ENCODE measurements at places on chromosomes 2 and 18.

- DNase-seq: no peak
Observed at GRCh38 chr2:26649992-26650712, 9.0 kb upstream of the CIB4 start.

GRCh38 chr2:163291790-163292189 lies 444.0 kb downstream of the FIGN start:
- DNase-seq: no peak

DNA sequence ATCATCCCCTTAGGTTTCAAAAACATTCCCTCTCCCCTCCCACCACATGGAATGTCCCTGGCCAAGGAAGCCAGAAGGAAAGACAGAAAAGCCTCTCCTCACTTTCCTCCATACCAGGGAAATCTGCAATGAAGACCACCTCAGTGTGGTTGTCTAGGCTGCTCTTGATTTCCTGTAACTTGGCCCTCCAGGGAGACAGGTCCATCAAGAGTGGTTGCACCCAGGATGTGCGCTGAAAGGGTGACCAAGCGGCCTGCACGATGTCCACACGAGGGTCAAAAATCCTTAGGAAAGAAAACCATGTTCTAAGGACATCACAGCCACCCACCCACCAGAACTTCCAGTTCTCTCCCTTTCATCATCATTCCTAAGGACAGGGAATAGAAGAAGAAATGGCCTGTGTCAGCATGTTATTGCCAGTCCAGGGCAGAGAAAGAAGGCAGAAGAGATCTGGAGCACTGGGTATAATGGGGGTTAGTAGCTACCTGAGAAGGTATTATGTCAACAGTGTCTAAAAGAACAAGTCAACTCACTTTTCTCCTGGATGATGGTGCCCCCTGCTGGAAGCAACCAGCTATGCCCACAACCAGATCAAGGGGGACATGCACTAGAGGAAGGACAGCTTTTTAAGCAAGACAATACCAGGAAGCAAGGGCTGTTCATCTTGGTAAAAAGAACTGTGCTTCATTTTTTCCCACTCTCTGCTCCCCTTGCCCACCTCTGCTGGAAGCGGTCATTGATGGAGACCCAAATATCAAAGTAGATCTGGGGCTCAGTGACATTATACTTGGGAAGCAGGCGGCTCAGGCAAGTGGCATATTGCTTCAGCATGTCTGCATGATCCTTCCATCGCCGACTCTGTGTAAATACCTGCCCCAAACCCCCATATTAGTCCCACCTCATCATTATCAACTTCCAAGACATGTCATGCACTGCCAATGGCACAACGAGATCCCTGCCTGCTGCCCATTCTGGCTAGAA lies 9.3 kb downstream of the GGCX start:
- DNase-seq: peak; percentile 92

DNA sequence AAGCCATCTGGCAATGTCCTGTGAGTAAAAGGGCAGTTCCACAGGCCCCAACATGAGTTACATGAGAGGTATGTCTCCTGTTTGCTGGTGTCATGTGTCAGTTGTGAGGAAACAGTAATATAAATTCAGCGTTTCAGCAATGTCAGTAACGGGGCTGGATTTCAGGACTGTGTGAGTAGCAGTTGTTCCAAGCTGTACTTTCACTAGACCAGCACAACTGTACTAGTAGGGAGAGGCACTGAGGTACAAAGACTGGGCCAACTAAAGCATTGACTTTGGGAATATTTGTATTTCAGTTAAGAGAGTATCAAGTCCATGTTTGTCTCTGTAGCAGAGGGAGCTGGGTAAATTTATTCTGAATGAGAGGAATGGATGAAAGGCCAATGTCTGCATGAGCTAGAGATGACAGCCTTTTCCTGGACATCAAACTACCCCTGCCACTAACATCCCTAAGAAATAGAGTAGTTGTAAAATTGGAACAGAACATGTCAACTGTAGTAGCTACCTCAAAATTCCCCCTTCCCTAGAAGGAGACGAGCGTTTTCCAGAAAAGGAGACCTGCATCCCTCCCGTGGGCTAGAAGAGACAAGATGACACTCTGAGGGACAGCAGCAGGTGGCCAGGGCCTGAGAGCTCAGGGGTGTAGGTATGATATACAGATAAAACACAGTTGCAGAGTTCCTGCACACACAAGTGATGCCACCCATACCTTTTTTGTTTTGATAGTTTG lies 24.4 kb downstream of the EIF4E2 start:
- no peak for DNase-seq

GRCh38 chr2:21668078-21668710 lies 544.4 kb downstream of the TDRD15 start:
- DNase-seq: no peak

GRCh38 chr18:10023853-10024570 lies 110.2 kb downstream of the VAPA start:
- no peak for DNase-seq

Measured in CD4-positive, alpha-beta T cell treated with Interleukin-4 for 1 hour (primary cell).